Neural crest cell (in vitro differentiated cells): ENCODE measurements at places on chromosomes 1 and 21. TPM values are rescaled to one million over a fixed set of nuclear protein-coding genes. Genes with fewer than 3 reads are reported as not detected.

Gene PRAMEF9
- not detected in 2 replicates for total RNA-seq

Gene DENND2C
- total RNA-seq = 0.79 and 0.82 TPM in 2 replicates

Gene EPHA2
- total RNA-seq = 21.7 and 25.0 TPM in 2 replicates

Gene TAF12
- 25.2 and 27.7 TPM in 2 replicates for total RNA-seq

Gene NCDN
- 32.6 and 33.7 TPM in 2 replicates for total RNA-seq
